ENCODE measurements at places on chromosomes 5 and 9.

DNA sequence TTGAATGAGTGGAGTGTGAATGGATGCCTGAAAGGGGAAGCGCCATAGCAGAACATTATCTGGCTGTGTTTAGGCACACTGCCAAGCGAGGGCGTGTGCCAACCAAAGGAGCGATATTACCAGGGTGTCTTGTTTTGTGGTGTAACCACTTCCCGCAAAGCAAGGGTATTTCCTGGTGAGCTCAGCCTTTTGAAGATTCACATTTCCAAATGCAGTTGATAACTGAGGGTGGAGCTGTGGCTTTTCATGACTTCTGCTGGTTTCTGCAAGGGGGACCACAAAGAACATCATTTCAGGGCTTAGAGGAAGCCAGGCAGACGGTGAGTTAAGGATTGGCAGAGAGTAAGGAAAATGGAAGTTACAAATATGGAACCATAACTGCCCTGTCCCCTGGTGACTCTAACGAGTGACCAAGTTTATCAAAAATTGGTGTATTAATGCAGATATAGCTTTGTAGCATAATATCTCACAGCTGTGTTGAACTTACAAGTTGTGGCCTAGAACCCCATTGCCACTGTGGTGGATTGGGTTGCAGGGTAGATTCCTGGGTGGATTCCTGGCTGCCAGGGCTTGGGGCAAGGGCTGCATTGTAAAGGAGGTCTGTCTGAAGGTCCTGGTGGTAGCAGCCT, 71.4 kb downstream of the RALGPS1 start:
- peak; percentile 95 for DNase-seq

DNA sequence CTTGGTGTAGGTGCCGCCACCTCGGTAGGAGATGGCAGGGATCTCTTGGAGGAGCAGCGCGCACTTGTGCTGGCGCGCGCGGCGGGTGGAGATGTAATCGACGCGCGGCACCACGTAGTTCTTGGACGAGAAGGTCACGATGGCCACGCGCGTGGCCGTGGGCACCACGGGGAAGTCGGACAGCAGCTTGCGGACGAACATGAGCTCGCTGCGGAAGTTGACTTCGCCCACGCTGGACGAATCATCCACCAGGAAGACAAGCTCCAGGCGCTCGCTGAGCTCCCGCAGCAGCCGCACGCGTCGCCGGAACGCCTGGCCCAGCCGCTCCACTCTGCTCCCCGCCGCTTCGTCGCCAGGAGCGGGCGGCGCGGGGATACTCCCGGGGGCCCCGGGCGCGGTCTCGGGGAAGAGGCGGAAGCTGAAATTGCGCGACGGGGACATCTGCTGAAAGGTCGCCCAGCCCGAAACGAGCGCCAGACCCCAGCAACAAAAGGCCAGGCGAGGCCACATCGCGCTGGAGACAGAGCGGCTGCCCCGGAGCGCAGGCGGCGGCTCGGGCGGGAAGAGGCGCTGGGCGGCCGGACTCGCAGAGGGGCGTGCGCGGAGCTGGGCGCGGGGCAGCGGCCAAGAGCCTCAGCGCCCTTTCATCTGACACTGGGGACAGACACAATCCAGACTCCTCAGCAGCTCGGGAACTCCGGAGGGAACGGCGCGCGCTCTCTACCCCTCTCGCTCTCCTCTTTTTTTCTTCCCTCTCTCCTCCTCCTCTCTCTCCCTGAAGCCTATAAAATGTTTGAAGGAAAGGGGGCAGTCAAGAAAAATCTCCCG, at the start of gene SVEP1:
Gene SVEP1 (minus strand): TSS at position 708 of the 828 bp plus-strand sequence. CDS start 198 bp downstream, at position 510.
- DNase-seq = peak; percentile 89

GRCh38 chr5:156951359-156951758, 11.7 kb downstream of the TIMD4 start:
- DNase-seq = no peak

DNA sequence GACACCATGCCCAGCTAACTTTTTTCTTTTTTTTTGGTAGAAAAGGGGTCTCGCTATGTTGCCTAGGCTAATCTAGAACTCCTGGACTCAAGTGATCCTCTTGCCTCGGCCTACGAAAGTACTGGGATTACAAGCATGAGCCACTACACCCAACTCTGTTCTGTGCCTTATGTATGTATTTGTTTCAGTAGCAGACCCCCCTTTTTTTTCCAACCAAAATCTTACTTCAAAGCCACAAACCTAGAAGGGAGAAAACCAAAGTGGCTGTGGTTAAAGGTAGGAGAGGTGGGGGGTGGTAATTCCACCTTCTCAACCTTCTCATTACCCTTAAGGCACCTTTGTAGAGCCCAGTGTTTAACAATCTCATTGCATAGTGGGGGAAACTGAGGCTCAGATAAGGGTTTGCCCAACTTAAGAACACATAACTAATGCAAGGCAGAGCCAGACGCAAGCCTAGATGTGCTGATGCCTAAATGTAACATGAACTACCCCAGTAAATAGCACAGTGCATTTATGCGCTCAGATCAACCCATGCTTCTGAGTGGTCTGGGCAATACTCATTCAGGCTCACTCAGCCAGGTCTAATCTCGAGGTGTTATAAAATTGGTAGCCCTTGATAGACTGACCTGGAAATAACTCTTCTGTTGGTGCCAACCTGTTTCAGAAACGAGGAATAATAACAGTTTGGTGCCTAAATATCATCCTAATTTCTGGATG, 33.0 kb downstream of the ITK start:
- no peak for DNase-seq

DNA sequence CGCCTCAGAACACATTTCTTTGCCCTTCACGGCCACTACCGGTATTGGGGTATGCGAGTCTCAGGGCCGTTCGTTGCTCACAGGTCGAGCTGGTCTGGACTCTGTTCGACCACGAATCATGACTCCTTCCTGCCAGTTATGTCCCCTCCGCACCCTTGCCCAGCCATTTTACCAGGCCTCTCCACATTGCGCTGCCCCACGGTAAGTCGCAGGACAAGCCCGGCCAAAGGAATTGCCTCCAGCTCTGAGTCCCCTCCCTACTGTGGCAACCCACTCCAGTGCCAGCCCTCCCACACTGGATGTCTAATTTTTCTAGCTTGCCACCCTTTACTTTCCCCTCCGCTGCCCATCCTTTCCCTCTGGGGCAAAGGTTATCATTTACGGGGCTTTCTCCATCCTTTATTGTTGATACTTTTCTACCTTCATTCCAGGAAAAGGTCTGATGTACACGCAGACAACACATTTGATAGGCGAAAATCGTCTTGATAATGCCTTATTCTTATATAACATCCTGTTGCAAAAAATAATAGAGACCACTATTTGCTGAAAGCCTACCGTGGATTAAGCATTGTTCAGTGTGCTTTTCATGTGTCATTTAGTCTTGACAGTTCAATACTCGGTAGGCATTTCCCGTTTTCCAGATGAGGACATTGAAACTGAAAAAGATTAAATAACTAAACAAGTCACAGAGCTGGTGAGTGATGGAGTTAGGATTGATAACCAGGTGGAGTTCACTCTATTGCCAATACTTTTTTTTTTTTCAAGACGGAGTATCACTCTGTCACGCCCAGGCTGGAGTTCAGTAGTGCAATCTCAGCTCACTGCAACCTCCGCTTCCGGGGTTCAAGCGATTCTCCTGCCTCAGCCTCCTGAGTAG, 958 bp upstream of the HSPA5 start:
- DNase-seq = peak; percentile 56

All from inflammatory macrophage treated with lipopolysaccharide for 4 hours (primary cell).